Muscle of leg (tissue), 16 donors: ENCODE measurements at places on chromosomes 6 and 20. TPM values are rescaled to one million over a fixed set of nuclear protein-coding genes. Genes with fewer than 3 reads are reported as not detected.

Gene GRM1
- polyA plus RNA-seq: 0.11 TPM

Gene TDRD6
- polyA plus RNA-seq: 0.21 TPM

Gene EDN3
- polyA plus RNA-seq: 39.3 TPM

Gene STK4
- 8.4 TPM for polyA plus RNA-seq

Gene DEK
- polyA plus RNA-seq: 114 TPM

Gene TMEM244
- not detected for polyA plus RNA-seq

Gene LINC00237
- polyA plus RNA-seq: 0.14 TPM

Gene ANGPT4
- polyA plus RNA-seq: 0.06 TPM

Gene EYA4
- polyA plus RNA-seq: 21.0 TPM

Gene MUC22
- polyA plus RNA-seq: not detected

Gene DNAH8
- polyA plus RNA-seq: 1.2 TPM

Gene DACT2
- 1.9 TPM for polyA plus RNA-seq

Gene METTL24
- polyA plus RNA-seq: 2.2 TPM

Gene FLOT1
- 105 TPM for polyA plus RNA-seq

Gene MBOAT1
- 5.6 TPM for polyA plus RNA-seq

Gene NPEPL1
- 35.5 TPM for polyA plus RNA-seq

Gene DEFB132
- polyA plus RNA-seq: not detected
